Skeletal muscle cell (primary cell): ENCODE measurements at places on chromosomes 1 and 21.
A peak's percentile ranks its signal among the peaks of the same experiment; 100 is the strongest.

GRCh38 chr1:910881-911721, 12.6 kb upstream of the SAMD11 start:
- DNase-seq: no peak

GRCh38 chr1:109181085-109181806, 32.5 kb upstream of the SARS1 start:
- no peak for DNase-seq

DNA sequence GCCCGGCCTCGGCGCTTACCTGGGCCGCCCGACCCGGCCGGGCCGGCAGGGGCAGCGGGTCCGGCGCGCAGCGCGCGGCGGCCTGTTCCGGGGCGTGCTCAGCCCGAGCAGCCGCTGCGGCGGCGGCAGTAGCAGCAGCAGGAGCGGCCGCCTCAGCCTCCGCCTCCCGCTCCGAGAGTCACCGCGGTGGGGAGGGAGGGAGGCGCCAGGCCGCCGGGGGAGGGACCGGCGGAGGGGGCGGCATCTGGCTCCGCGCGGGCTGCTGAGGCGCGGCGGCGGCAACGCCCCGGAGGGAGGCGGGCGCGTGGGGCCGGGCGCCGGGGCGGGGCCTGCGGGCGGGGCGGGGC, at the start of gene CTNNBIP1:
CTNNBIP1 (minus strand) TSS at position 194 of the 347 bp plus-strand sequence. CDS start 38,205 bp downstream, outside the sequence.
- DNase-seq: no peak

GRCh38 chr1:2948001-2948750, 73.1 kb upstream of the ACTRT2 start:
- DNase-seq: no peak

- DNase-seq: no peak
These were observed 30.6 kb downstream of the ZNHIT6 start for GRCh38 chr1:85677656-85678055.

DNA sequence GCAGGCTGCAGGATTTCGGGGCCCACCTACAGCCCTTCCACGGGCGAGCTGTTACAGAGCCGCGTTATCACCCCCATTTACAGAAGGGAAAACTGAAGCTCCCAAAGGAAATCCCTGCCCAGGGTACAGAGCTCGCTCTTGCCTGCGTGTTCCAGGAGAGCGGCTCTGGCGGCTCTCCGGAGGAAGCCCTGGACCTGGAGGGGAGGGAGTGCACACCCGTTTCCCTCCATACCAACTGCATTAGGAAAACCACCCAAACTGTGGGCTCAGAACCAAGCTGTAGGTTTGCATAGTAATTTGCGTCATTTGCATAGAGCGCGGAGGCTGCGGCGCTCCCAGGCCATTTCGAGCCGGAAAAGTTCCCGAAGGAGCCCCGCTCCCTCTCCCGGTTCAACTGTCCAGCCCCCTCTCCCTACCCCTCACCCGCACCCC, 24.7 kb upstream of the ADGRB2 start:
- peak; percentile 47 for DNase-seq

- DNase-seq: no peak
These were observed 8.1 kb upstream of the TADA1 start for GRCh38 chr1:166884040-166884642.

DNA sequence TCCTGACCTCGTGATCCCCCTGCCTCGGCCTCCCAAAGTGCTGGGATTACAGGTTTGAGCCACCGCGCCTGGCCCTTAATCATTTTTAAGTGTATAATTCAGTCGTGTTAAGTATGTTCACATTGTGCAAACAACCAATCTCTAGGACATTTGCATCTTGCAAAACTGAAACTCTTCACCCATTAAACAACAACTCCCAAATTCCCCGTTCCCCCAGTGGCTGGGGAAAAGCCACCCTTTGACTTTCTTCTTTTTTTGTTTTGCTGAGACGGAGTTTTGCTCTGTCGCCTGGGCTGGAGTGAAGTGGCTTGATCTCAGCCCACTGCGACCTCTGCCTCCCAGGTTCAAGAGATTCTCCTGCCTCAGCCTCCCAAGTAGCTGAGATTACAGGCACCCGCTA, 6.5 kb upstream of the THEMIS2 start:
- no peak for DNase-seq

DNA sequence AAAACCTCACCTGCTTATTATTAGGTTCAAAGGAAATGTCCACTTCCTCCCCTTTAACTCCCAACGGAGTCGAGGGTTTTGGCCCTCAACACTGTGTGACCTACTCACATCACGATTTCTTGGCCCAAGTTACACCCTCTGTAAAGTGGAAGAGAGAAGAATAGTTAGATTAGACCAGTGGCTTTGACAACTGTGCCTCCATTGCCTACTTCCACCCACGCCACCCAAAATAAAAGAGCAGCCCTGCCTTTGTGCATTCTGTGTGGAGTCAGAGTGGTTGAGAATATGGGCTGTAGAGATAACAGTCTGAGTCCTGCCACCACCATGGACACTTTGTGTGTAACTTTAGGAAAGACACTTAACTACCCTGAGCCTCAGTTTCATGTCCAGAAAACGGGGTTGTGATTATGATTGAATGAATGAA, 4.1 kb upstream of the HDGF start:
- no peak for DNase-seq

GRCh38 chr1:38250356-38250755, 203.8 kb upstream of the POU3F1 start:
- DNase-seq: no peak
